ENCODE measurements at places on chromosomes 3 and 15.

DNA sequence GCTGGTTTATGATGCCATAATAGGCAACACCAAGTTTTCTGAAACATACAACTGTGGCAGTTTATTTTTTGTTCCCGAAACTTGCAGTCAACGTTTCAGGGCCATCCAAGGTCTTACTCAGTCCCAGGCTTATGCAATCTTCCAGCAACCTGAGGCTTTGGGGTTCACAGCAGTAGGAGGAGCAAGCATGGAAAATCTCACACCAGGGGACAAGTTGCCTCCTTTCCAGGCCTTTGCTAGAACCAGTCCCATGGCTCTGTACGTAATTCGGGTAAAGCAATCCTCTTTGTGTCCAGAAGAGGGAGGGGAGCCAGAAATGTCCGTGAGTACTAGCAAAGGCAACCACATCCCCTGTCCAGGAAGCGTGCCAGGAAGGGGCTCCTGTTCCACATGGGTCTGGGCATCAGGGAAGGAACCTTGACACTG is 4.7 kb upstream of the FAM240A start:
- DNase-seq: no peak

- no peak for DNase-seq
Measured at GRCh38 chr3:60142009-60142408, 1092.2 kb upstream of the CFAP20DC start.

- no peak for DNase-seq
Measured at GRCh38 chr15:99104788-99105513, at the start of gene SYNM. Gene SYNM, plus strand, starts transcription at chr15:99105080. Its CDS starts 120 bp downstream, at chr15:99105200.

DNA sequence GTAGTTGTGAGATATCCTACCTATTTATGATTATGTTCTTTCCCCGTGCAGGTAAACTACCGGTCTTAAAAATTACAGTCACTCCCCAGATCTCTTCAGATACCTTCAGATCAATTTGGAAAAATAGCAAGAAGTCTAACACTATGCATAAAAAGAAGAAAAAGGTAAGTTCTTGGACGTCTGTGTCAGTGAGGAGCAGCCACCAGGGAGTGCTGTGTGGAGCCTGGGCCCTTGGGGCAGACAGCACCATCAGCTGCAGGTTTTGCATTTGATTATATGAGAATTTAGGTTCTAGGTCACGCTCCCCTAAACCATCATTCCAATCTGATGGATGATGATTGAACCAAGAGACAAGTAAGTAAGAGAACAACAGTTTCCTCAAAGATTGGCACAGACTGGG is 8.9 kb upstream of the RNF7 start:
- no peak for DNase-seq

DNA sequence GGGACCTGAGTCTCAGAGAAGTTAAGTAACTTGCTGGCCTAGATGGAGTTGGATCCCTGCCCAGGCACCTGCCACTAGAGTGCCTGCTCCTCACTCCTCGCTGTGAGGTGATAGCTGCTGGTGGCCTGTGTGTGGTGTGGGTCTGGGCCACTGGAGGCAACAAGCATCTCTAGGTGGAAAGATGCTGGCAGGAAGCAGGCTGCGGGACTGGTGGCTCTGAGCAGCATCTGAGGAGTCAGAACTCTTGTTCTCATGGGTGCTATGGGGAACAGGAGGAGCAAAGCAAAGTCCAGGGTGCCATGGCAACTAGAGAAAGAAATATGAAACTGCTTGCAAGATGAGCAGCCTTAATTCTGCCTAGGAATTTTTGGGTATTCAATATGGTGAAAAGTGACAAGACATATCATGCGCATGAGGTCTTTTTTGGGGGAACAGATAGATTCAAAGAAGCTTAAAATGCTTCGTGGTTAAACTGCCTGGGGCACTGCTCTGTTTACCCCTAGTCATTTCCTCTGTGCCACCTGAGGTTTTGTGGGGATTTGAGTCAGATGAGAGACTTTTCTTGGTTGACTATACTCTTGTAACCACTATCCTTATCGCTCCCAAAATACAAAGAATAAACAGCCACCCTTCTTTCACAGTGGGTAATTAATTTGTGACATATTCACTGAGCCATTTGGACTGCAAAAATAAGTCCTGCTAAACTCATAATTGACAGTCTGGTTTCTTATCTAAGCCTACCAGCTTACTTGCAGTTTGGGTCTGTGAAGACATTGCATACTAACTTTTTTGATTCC is 50.3 kb downstream of the MED12L start:
- no peak for DNase-seq

GRCh38 chr3:117622171-117622841 is 912.7 kb downstream of the TUSC7 start:
- DNase-seq: peak; percentile 41

DNA sequence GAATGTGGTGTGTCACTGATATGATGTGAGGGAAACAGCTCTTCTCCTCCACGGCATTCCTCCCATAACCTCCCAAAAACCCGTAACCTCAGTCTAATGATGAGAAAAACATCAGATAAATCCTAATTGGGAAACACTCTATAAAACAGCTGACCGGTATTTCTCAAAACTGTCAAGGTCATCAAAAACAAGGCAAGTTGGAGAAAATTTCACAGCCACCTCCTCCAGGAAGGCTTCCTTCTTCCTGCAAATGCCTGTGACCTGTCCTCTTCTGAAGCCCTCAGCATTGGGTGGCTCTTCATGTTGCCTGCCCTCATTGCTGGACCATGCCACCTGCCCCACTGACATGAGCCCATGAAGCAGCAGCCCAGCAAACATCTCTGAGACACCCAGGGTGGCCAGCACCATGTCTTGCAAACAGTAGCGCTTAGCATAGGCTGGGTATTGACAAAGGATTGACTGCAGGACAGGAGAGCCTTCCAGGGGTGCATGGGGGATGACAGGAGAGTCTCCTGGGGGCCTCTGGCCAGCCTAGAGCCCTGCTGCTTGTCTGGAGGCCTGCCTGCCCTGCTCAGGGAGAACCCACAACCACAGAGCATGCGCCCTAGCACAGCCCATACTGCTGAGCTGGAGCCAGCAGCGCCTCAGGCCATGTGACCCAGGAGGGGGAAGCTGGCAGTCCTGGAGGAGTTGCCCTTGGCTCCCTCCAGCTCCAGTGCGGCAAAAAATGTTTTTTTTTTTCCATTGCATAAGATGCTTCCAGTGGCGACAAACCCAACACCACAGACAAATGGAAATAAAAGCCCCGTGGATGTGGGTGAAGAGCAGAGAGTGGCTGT is 49.7 kb downstream of the XXYLT1 start:
- no peak for DNase-seq

DNA sequence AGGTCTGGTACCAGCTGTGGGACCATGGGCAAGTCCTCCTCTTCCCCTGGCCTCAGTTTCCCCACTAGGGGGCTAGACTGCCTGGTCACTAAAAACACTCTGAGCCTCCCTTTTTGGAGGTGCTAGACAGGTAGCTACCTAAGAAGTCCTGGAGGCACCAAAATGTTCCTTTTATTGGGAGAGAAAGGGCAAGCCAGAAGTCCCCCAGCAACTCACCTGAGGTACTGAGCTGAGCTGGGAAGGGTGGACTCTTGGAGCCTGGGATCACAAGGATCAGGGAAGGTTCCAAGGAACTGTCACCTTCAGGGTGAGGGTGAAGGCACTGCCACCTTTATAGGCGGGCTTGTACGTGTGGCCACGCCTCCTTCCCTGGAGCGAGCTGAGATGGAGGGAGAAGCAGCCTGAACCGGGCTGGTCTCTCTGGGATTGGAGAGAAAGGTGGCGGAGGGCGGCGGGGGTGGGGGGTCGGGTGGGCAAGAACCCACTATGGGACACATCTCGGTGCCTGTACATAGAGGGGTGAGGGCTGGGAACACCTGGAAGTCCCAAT is at the start of gene CYP1A1:
Gene CYP1A1, minus strand, starts transcription at position 304 of the 550 bp plus-strand sequence. CDS start 2,431 bp downstream, outside the sequence.
- DNase-seq: no peak

DNA sequence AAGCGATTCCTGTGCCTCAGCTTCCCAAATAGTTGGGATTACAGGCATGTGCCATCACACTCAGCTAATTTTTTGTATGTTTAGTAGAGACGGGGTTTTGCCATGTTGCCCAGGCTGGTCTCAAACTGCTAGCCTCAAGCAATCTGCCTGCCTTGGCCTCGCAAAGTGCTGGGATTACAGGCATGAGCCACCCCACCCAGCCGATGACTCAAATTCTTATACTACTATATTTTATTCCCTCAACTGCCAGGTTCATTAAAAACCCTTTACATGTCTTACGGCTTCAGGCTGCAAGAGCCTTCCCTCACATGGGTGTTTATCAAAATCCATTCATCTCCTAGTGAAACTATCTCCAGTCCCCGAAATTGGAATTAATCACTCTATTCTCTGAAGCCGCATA is 63.4 kb downstream of the CBLB start:
- no peak for DNase-seq

DNA sequence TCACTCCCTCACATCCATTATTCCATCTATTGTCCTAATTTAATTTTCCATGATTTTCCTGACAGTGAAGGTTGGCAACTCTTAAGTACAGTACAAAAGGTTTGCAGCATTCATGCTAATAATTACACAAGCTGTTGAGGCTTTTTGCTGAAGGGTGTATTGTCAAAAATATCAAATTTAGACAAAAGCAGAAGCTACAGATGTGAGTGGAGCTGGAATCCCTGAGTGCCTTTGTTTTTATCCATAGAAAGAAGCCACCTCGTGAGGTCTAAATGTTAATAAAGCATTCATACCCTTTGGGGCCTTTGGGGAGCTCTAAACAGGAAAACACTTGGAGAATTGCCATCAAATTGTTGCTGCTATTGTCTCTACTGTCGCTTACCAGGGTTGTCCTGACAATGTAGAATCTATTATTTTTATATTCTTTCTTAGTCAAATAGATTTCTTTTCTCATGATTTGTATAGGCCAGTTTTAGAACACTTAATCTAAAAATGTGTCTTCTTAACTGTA is 185.8 kb upstream of the ROBO1 start:
- no peak for DNase-seq

- no peak for DNase-seq
Measured at GRCh38 chr3:149667576-149667975, 9.8 kb upstream of the WWTR1 start.

DNA sequence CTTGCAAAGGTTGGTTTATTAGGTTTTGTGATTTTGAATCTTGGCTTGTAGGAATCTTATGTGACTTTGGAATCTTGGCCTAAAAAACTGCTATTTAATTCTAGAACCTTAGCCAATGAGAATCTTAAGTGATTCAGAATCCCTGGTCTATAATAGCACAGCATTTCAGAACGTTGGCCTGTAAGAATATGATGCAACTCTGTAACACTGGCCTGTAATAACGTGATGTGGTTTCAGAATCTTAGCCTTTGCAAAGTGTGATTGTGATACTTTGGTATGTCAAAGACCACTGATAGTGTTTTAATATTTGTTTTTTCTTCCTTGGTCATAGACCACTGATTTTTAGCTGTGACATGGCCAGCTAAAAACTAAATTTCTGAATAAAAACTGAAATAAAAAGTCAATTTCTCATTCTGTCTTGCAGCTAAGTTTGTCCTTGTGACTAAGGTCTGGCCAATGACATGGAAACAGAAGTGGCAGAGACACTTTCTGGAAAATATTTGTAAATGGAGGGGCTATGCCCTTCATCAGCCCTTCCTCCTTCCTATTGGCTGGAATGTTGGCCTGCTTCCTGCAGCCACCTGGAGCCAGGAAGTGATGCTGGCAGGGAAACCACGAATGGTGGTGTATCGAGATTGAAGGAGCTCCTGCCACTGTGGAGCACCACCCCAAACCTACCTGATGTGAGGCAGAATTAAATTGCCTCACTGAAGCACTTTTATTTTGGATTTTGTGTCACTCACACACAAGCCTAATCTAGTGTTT is 42.3 kb upstream of the CORO2B start:
- DNase-seq: peak; percentile 96

DNA sequence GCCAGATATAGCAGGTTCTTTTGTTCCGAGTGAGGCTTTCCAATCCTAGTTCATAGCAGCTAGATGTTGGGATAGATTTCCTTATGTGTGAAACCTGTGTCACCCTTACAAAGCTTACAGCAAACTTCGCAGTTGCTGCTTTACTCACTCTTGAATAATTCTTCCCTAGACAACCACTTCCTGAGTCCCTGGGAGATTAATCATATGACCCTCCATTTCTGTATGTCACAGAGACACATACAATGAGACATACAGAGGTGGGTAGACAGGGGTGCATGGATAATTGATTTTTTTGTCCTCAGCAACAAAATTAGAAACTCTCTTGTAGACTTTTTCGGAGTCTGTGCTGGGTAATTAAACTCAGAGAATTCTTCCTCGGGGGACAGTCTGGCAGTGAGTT is 163.2 kb downstream of the NSUN3 start:
- no peak for DNase-seq

DNA sequence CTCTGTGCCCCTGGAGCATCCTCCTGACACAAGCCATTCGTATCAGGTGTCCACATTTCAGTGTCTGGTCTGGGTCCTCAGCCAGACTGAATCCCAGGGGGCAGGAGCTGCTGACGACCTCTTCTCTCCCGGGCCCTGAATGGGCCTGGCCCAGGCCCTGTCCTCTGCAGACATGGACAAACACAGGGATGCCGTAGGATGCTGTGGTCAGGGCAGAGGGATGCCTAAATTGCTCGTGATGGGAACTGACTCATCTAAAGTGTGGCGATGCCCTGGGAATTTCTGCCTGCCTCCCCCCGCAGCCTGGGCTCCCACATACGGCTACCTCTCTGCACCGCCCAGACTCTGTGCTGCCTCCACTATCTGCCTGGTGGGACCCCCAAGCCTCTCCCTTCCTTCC is 58.5 kb upstream of the CTSH start:
- no peak for DNase-seq

DNA sequence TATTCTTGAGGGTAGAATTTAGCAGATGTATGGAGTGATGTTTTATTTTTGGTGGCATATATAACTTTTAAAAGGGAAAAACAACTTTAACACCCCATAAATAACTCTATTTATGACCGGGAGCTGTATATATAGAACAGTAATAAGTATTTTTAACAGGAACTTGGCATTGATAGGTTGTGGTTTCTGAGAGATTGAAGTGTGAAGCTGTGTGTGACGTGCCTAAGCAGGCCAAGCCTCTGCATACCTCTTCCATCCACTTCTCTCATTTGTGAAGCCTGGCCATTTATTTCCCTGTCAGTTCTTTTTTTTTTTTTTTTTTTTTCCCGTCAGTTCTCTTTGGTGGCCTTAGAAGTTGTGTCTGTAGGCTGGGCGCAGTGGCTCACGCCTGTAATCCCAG is 23.0 kb downstream of the RBM5 start:
- DNase-seq: no peak

GRCh38 chr3:64190517-64191515 is 34.5 kb downstream of the PRICKLE2 start:
- peak; percentile 58 for DNase-seq

All from BJ (cell line).